C1 segment of cervical spinal cord (tissue), 14 donors: ENCODE measurements at places on chromosomes 16 and 17.

DNA sequence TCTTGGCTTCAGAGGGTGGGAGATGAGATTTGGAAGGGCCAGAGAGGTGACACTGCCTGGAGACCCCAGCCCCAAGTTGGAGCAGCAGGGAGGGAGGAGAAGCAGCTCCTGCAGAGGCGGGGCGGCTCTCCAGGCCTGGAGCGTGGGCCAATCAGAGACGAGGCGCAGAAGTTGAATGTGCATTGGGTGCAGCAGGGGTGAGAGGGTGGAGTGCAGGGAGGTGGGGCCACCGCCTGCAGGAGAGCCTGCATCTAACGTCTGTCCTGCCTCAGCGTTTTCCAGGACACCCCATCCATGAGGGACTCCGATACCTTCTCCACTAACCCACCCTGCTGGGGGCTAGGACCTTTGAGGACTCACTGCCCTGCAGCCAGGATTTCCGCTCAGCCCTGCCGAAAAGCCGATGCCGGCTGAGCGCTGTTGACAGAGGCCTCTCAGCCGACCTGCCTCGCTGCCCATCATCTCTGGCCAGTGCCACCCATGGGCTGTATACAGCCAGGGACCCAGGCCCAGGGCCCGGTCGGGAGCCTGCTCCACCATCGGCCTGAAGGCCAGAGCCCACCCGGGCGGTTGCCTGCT, 146.2 kb downstream of the ENGASE start:
- no peak for DNase-seq

GRCh38 chr17:37066322-37067255, 117.8 kb downstream of the AATF start:
- no peak for DNase-seq

GRCh38 chr17:56096026-56096810, 57.1 kb upstream of the ANKFN1 start:
- no peak for DNase-seq

DNA sequence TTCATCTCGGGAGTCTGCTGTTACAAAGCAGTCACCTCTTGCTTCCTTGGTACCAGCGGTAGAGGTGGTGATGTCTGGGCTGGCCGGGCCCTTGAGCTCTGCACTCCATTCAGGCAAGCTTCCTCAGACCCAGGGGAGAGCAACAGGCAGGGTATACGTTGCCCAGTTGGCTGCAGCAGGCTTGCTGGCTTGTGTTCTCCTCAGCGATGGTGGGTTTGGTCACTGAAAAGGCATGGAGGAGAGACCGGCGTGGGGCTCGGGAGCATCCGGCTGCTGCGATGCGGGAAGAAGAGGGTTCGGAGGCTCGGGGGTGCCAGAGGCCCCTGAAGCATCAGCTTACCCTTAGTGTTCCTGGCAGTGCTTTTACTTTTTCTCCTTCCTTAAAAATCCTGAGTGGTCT, 25.8 kb downstream of the SAP30BP start:
- peak; percentile 69 for DNase-seq

DNA sequence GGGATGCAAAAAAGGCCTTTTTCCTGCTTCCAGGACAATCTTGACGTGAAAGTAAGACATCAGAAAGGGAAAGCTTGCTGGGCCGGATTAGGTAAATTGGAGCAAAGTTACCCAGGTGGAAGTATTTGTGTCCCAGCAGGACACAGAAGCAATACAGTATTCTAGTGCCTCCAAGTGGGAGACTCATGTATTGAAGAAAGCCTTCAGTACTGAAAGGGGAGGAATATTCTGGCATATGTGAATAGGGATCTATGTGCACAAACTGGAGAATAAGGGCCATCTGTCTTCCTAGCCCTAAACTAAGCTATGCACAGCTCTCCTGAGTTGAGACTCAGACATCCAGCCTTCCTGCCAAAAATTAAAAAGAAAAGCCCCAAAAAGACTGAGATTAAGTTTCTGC, 327.3 kb upstream of the CDH8 start:
- no peak for DNase-seq

GRCh38 chr17:43134774-43135453, 9.8 kb upstream of the BRCA1 start:
- DNase-seq = no peak

DNA sequence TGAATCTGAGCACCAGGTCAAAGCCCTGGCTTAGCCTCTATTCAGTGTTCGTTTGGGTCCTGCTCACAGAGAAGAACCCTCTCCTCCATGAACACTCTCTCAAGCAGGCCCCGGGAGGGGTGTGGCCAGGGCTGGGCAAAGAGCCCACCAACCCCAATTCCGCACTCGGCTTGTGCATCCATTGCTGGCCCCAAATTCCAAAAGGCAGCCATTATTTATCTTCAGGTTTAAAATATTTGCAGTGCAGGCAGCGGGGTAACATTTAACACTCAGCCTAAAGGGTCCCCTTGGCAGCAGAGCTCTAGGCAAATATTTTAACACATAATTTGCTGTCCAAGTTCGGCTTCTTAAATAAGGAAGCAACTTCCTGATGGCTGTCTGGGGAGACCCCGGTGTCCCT, 115.7 kb downstream of the ZNF423 start:
- DNase-seq = no peak

GRCh38 chr16:4180511-4180910, 61.4 kb downstream of the SRL start:
- DNase-seq = no peak

DNA sequence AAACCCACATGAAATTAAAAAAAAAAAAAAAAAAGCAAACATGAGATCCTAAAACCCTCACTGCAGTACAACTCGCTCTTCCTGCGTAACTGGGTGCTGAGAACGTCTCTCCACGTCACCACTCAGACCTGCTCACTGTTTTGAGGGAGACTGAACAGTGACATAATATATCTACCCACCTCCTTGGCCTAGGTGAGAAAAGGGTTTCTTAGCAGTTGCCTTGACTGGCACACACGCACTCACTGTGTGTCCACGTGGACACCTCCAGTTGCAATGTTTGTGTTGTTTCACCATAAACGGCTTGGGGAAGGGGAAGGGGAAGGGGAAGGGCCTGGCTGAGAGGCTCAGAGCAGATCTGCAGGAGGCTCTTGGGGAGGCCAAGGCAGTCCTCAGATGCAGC, 32.0 kb downstream of the FANCA start:
- DNase-seq = no peak

DNA sequence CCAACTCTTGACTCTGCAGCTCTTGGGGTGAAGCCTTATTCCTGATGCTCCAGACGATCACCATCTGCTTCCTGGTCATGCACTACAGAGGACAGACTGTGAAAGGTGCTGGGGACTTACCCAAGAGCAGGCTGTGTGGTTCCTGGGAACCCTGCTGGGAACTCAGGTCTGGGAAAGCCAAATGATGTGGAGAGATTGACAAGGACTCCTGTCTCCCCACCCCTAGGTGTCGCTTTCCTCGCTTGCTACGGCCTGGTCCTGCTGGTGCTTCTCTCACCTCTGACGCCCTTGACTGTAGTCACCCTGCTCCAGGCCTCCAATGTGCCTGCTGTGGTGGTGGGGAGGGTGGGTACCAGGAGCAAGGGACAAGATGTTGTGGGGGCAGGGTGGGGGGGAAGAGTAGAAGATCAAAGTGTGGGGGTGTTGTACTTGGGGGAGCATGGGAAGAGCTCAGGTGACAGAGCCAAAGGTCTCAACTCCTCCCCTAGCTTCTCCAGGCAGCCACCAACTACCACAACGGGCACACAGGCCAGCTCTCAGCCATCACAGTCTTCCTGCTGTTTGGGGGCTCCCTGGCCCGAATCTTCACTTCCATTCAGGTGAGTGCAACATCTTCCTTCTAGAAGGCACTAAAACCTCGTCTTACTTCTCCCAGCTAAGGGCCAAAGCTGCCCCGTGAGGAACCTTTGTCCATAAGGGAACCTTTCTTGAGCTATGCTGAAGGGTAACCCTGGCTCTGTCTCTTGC, 3.0 kb downstream of the SOX15 start:
- DNase-seq = no peak

- no peak for DNase-seq
These were observed 275.0 kb upstream of the CDH5 start for GRCh38 chr16:66091471-66091891.

GRCh38 chr17:18997650-18998196, 6.8 kb downstream of the FAM83G start:
- DNase-seq = no peak

- no peak for DNase-seq
These were observed 8.0 kb downstream of the TSR3 start for GRCh38 chr16:1343428-1344242.

- DNase-seq = no peak
These were observed 78.7 kb upstream of the MTMR4 start for GRCh38 chr17:58593123-58593522.

DNA sequence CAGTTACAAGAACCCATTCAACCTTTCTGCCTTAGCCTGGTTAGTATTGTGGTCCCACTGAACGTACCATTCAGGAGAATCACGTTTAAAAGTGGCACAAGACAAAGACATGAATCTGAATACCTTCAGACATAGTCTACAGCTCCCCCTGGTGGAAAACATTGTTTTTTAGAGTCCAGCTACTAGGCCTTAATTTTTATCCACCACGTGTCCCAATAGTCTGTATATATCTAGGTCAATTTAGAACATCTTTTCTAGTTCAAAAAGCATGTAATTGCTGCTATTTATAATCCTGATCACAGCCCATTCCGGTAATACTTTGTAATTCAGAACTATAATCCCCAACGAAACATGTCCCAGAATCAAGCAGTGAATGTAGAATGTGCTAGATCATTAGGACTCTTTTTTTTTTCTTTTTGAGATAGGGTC, 13.7 kb upstream of the GUCY2D start:
- DNase-seq = no peak

DNA sequence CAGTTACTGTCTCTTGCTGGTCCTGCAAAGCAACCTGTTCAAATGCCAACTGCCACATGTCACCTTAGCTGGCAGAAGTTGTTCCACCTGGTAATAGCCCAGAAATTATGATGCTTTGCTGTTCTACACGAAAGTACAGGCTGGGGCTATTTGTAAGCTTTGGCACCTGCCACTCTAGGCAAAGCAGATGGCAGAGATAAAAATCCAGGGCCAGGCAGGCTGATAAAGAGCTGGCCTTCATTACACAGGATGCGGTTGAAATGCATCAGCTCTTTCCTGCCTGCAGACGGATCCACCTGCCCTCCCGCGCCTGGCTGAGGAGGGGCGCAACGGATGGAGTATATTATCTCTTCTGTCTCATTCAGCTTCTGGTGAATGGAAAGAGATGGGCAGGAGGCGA, 29.3 kb upstream of the KDM8 start:
- no peak for DNase-seq

- no peak for DNase-seq
These were observed 107.5 kb downstream of the METRNL start for GRCh38 chr17:83186751-83187421.

- DNase-seq = no peak
These were observed 14.6 kb downstream of the FANCA start for GRCh38 chr16:89801800-89802199.

GRCh38 chr16:86211800-86212199, 298.5 kb upstream of the FOXF1 start:
- DNase-seq = no peak

DNA sequence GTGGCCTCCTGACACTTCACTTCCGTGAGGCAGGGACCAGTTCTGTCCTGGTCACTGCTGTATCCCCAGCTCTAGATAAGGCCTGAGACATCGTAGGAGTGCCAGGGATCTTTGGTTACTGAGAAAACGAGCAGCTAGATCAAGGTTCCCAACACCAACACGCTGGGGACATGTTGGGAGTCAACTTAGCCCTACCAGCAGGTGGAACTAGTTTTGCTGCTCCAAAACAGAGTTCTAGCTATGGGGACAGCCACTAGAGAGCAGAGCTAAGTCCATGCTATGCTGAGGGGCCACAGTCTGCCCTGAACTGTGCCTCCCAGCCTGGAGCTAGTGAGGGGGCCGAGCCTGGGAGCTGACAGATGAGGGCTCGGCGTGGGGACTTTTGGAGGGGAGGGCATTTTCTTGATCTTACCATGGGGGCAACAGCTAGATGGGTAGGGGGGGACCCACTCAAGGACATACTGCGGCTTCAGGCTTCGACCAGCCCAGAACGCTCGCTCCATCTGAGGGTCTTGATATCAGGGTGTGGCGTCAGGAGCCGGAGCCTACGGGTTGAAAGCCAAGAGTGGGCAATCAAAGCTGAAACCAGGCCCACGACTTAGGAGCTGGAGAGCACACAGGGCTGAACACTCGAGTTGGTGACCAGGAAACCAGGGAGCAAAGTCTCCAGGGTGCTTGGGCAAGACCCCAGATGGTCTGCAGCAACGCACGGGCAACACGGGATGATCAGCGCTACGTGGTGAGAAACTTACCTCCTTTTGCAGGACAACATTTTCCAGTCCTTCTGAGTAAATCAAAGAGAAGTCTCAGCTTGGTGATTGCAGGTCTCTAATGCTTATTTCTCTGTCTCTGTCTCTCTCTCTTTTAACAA, 13.4 kb downstream of the SNX20 start:
- no peak for DNase-seq

GRCh38 chr16:89934611-89935553, 11.7 kb downstream of the TUBB3 start:
- DNase-seq = no peak

DNA sequence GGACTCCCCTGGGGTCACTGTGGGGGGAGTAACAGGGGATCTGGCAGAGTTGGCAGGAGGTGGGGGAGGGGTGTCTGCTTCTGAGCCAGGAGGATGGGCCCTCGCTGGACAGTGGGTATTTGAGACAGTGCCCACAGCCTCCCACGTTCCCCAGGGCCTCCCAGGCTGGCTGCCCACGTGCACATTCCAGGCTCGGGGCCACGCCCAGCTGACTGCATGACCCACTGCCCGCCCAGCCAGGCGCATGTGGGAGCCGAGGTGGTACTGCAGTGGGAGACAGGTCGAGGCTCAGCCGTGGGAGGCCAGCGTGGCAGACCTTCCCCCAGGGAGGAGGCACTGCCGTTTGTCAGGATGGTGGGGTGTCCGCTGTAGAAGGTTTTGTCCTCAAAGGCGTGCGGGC, 38.8 kb downstream of the BAHCC1 start:
- DNase-seq = no peak

DNA sequence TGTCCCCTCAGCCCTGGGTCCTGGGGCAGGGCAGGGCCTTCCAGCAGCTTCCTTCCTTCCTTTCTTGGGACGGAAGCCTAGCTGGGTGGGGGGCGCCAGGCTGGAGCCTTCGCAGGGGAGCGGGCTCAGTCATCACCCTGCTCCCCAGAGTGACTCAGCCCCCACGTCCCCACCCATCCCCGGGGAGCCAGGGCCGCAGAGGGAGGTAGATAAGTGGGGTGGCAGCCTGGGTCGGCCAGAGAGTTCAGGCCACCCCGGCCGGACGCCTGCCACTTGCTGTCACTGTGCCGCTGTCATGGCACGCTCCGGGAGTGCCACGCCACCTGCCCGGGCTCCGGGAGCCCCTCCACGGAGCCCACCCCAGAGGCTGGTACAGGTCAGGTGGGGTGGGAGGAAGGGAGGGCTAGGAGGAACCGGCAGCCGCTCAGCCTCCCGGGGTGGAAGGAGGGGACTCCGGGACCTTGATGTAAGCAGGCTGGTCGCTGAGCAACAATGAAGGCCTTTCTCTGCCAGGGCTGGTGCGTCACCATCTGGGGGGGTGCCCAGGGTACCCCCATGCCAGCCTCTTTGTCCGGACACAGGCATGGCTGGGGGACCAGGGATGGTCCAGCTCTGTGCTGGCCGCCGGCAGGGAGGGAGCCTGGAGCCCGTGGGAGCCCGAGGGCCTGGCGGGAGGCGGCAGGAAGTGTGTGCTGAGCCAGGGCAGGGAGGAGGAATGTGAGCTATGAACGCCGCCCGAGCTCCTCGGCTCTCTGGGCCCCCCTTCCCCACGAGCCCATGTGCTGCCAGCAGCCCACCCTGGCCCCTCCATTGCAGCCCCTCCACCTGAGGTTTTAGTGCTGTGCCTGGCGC, 6.6 kb downstream of the NHERF2 start:
- DNase-seq = peak; percentile 79
